Caki2 (cell line): ENCODE measurements at places on chromosomes 1 and 21.

DNA sequence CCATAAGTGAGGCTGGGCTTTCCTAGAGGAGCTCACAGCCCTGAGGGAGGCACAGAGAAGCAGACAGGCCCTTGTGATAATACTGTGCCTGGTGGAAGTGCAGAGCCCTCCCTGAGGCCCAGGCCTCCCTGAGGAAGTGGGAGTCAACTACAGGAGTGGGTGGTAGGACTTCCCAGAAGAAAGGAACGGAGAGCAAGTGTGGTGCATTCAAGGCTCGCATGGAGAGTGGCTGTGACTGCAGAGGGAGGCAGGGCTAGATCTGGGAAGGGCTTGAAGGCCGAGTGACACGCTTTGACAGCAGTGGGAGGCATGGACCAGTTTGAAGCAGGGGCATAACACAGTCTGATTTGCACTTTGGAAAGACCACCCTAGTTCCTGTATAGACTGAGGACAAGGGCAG is 37.3 kb downstream of the AZIN2 start:
- DNase-seq = no peak

DNA sequence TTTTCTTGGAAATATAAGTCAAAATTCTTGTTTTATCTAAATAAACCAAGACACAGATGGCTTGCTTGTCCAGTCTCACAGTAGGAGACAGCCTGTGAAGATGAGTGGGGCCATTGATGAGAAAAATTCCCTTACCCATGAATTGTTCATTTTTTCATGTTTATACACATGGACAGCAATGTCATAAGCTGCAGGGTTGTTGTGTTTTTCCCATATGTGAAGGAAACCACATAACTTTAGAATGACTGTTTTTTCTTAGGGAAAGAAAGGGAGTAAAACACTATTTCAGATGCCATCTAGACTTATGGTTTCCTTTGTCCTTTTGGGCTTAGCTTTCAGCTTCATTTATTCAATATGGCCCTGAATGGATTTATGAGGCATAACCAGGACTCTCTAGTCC is 622.5 kb upstream of the NR5A2 start:
- no peak for DNase-seq

GRCh38 chr1:228284521-228284920 is 76.7 kb downstream of the OBSCN start:
- DNase-seq = no peak

- DNase-seq = no peak
Measured at GRCh38 chr1:83055391-83056170, 943.4 kb downstream of the TTLL7 start.

DNA sequence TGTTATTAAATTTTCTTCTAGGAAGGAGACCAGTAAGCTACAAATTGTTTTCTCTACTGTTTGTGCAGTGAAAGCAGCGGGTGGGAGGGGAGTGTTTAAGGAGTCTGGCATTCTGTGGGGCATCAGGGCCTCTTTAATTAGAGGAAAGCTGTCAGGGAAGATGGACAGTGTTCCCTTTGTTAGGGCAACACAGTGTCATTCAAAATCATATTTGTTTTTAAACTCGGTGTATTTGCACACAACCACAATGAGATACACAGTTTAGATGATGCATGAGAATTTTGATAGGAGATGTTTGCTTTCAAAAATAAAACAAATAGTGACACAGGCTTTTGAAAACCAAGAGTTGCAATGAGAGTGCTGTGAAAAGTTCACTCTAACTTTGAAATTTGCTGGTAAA is 15.1 kb upstream of the ST6GALNAC3 start:
- DNase-seq = no peak

DNA sequence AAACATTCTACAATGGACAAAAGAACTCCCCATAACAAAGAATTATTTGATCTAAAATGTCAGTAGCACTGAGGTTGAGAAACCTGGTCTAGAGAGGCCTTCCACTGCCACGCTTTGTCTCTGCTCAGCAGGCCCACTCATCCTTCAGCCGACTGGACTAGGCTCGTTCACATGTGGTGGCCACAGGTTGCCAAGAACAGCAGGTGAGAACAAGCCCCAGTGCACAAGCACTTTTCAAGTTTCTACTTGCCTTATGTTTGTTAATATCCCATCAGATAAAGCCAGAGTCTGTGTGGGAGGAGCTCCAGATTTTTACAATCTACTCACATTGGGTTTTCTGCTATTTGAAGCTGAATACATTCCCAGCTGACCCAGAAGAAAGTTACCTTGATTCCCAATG is 9.1 kb upstream of the EFHD2 start:
- DNase-seq = no peak
